Urothelium cell line (cell line): ENCODE measurements at places on chromosomes 7 and 10.
A peak's percentile ranks its signal among the peaks of the same experiment; 100 is the strongest.

- no peak for DNase-seq
Measured at GRCh38 chr10:18738835-18739234, 79.6 kb downstream of the ARL5B start.

DNA sequence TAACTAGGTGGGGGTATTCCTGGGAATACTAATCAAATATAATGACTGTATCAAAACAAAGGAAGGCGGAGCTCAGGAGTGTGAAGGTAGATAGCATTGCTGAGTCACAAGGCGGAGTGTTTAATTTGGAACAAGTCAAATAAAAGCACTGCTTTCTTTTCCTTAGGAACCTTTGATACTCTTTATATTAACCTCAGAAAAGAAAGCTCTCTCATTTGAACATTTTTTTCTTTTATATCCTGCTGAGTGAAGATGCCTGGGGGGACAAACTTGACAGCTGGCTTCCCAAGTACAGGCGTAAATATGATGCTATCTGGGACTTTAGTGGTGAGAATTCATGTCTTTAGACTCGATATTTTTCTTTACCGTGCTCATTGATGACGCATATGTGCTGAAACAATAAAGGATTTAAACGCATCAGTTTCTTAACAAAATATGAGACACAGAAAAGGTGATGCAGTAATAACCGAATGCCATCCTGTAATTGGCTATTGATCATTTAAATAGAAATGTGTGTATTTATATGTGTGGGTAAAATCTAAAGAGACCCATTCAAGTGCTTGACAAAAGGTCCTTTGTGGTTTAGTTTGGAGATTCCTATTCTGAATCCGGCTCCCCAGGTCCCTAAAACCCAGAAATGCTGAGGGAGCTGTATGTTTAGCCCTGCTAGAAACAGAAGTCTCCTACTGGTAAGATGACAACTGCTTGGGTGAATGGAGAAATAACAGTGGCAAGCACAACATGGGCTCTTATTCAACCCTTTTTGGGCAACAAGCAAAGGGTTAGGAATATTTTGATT lies 102.7 kb downstream of the PRTFDC1 start:
- DNase-seq: no peak

DNA sequence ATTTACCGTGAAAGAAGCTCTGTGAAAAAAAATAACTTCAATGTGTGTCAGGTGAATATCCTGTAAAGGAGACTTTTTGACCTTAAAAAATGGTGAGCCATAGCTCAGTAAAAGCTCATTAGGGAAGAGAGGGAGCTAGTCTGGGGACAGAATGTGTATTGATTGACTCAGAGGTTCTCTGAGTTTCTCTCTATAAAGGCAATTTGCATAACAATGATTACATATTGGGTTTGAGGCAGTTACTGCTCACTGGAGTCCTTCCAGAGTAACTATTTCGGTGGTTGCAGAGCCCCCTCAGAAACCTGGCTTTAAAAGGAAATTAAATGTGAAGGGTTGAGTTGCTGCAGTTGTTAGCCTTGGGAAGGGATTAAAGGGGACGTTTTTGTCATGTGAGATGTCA lies 181.6 kb downstream of the GALNT17 start:
- DNase-seq: no peak

GRCh38 chr7:34365011-34365410 lies 293.0 kb upstream of the NPSR1 start:
- no peak for DNase-seq

GRCh38 chr7:90897961-90898469 lies 301.9 kb downstream of the CDK14 start:
- no peak for DNase-seq

DNA sequence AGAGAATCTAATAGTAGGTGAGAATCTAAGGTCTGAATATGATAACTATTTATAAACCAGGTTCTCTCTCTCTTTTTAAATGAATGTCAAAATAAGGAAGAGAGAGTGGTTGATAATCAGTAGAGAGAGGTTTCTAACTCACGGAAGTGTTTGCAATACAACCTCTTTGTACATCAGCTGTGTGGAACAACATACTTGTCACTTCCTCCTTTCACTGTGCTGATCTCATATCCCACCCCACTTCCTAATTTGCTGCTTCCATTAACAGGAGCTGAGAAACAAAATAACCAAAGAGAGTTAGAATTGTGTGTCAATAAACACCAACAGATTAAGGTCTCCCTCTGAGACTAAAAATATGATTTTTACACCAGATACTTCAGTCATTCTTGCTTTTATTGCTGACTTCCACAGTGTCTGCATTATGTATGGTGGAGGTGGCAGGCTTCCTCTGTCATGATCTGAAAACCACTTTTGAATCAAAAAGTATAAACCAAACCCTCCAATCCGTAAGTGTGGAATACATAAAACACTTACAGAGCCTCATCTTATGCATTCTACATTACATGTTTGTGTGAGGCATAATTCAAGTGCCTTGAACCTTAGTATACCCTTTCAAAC lies 25.0 kb downstream of the CACUL1 start:
- DNase-seq: no peak

DNA sequence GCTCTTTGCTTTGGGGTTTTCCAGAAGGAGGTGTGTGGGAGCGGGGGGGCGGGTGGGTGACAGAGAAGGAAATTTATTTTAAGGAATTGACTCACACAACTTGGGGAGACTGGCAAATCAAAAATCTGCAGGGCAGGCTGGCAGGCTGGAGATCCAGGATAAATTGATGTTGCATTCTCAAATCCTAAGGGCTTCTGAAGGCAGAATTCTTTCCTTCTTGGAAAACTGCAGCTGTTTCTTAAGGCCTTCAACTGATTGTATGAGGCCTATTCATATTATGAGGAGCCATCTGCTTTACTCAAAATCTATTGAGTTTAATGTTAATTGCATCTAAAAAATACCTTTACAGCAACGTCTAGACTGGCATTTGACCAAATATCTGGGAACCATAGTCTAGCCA lies 1528.8 kb upstream of the LRRTM3 start:
- no peak for DNase-seq

DNA sequence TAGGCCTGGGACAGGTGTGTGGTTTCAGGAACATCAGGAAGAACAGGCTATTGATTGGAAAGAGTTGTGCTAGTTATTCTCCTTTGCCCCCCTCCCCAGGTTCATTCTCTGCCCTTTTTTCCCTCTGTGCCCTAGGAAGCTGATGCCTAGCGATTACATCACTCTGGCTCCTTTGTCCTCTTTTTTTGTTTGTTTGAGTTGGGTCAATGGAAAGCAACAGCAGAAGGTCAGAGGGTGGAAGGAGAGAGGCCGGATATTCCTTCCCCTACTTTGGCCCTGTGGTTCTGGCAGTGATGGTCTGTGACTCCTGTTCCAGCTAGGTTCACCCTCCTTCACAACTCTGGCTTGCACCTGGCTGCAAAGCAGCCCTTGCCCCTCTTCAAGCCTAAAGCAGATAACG lies 18.9 kb downstream of the LOXL4 start:
- DNase-seq: no peak

- DNase-seq: peak; percentile 32
Measured at GRCh38 chr10:28254290-28254985, 48.4 kb downstream of the MPP7 start.

DNA sequence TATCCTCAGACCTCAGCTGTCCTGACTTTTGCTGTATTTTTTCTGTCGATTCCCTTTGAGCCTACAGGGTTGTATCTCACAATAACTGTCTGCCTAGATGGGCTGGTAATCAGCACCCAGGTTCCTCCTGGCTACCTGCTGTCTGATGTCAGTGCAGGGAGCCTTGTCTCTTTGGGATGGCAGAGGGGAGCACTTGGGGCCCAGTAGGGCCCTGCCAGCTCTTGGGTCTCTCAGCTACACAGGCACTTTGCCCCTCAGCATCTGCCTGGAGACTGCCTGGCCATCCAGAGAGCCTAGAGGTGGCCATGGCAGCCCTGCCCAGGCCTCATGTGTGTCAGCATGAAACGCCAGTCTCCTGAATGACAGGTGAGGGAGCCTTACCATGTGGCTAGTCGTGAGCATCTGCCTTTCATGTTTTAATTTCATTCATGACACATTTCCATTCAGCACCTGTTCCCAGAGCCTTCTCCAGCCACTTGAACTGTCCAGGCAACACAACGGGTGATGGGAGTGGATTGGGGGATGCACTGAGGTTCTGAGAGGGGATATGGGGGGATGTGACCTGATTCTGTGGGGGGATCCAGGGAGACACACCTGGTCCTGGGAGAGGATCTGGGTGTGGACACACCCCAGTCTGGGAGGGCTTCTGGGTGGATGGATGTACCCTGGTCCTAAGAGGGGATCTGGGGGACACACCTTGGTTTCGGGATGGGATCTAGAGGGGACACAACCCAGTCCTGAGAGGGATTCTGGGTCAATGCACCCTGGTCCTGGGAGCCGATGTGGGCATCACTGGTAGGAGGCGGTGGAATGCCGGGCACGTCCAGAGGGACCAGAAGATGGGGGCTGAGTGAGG lies 21.9 kb downstream of the ADCY1 start:
- DNase-seq: no peak

DNA sequence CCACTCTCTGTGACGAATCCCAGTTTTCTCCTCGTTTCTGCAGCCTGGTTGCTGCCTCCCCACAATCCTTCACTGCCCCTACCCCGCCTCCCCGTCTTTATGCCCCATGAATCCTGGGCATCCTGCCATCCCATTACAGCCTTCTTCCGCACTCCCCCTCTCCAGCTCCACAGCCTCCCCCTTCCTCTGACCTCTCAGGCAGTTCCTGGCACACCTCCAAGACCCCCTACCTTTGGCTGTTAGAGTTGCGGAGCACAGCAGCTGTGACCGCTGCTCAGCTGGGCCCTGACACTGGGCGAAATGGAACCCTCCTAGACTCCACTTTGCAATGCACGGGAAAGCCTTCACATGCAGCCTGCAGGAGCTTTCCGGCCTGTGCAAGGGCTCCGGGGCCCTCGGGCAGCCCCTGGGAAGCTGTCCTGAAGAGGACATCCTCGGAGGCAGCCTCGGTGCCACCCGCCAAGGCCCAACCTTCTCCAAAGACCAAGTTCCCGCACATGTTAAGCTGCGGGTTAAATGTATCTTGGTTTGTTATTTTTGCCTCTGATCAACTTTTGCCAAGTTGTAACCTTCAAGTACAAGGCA lies 400.7 kb upstream of the MKI67 start:
- peak; percentile 30 for DNase-seq

- DNase-seq: no peak
Measured at GRCh38 chr10:3584926-3585784, 199.9 kb downstream of the KLF6 start.

- DNase-seq: no peak
Measured at GRCh38 chr10:126599949-126600682, 70.4 kb downstream of the C10orf90 start.

DNA sequence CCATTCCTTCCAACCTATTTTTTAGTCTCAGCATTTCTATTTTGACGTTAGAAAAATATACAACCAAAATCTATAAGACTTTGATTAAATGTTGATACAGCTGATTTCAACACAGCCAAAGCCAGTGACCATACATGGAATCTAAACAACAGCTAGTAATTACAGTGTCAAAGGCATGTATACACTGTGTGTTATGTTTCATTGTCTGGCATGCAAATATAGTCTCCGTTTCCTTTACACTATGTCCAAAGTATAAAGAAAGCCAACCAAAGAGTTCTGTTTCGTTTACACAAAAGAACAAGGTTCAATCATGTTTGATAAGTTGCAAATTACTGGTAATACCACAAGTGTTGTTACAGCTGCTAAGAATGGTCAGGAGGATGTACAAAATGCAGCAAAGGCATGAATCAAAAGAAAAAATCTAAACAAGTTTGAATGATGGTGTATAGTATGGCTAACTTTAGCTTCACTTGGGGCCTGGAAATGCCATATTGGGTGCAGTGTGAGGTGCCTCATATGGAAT lies 268.3 kb upstream of the FERD3L start:
- no peak for DNase-seq

DNA sequence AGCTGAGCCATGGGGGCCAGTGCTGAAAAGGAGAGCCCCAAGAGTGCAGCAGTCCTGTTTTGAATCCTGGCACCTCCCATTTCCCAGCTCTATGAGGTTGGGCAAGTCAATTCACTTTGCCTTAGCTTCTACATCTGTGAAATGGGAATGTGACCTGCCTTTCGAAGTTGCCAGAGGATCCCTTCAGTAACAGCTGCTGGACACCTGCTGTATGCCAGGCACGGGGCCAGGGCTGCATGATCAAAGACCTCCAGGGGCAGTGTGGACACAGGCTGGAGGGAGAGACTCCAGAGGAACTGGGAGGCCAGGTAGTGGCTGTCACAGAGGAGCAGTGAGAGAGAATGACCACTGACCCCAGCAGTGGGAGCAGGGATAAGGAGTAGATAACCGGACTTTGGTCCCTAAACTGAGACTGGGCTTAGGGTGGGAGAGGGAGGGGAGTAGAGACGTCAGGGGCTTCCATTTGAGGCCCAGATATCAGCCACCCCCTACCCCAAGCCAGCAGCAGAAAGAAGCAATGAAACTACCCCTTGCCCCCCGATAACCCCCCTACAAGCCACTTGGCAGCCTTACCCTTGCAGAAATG lies 45.2 kb downstream of the SRRM3 start:
- no peak for DNase-seq

GRCh38 chr7:23100697-23101096 lies 4.9 kb upstream of the KLHL7 start:
- no peak for DNase-seq

- no peak for DNase-seq
Measured at GRCh38 chr10:35398355-35398754, 62.0 kb downstream of the CCNY start.

GRCh38 chr7:144122876-144123275 lies at the start of gene OR2A14:
TSS of gene OR2A14 (plus strand) at chr7:144123176. CDS start at chr7:144129113, 5,937 bp downstream.
- no peak for DNase-seq

DNA sequence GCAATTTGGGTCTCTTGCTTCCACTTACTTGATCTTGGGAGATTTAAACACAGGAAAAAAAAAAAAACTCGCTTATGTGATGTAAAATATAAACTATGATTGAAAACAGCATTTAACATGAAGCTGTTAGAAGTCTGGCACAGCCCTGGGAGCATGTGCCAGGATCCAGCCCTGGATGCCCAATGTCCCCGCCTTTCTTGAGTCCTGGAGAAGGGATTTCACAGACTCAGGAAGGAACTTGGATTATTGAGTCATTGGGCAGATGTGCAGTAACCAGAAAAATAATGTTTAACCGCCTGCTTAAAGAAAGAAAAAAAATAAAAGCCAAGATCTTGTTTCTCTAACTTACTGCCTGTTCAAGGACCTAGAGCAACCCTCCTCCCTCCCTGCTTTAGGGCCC lies 3.7 kb upstream of the JCAD start:
- DNase-seq: no peak

DNA sequence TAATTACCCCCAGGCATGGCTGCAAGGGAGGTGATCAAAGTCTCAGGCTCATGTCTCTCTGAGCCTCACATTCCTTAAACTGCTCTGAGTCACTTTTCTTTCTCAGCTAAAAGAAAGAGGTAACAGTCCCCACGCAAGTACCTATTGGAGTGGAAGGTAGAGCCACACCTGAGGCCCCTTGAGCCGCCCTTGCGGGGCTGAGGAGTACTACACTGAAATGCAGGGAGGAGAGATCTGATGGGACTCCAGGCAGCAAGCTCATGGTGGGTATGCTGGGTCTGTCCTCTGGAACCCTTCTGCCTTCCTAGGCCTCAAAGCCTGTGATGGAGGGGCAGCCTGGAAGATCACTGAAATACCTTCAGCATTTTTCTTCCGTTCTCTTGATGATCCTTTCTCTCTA lies 960.0 kb downstream of the DNAJB9 start:
- DNase-seq: no peak
